Panc1 (cell line): ENCODE measurements at places on chromosomes 3 and 15.

GRCh38 chr15:88574655-88575054 is 28.2 kb upstream of the DET1 start:
- no peak for DNase-seq

- DNase-seq = no peak
These were observed 103.8 kb downstream of the LINGO1 start for GRCh38 chr15:77528968-77529319.

- DNase-seq = no peak
These were observed 2.8 kb upstream of the VILL start for GRCh38 chr3:37987751-37988179.

DNA sequence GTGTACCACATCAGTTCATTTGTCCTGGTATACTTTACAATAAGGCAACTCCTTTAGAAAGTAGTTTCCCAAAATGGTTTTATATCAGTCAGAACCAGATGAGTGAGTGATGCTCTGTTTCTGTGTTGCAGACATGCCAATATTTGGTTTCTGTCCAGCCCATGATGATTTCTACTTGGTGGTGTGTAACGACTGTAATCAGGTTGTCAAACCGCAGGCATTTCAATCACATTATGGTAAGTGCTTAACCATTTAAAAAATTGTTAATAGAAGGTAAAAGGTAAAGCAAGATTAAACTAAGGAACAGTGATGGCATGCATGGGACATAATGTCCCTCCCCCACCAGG is 40.0 kb upstream of the SCAANT1 start:
- DNase-seq = no peak

- DNase-seq = no peak
These were observed 17.9 kb downstream of the NR2F2 start for GRCh38 chr15:96348112-96349027.

GRCh38 chr3:168220556-168220955 is 124.8 kb upstream of the GOLIM4 start:
- DNase-seq = no peak

- DNase-seq = no peak
These were observed 2.7 kb upstream of the ITIH3 start for GRCh38 chr3:52791928-52792327.

DNA sequence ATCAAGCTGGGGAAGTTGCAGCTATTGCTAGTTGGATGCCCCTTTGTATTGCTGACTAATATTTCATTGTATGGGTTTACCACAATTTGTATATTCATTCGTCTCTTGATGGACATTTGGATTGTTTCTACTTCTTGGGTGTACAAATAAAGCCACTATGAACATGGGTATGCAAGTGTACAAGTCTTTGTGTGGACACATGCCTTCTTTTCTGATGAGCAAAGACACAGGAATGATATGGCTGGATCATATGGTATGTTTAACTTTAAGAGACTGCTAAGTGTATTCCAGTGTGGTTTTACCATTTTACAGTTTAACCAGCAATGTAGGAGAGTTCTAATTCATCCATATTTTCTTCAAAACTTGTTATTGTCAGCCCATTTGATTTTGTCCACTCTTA is 32.2 kb downstream of the NECTIN3 start:
- DNase-seq = no peak

GRCh38 chr3:100407977-100408532 is 6.7 kb downstream of the LNP1 start:
- no peak for DNase-seq

GRCh38 chr3:175378348-175378747 is 519.2 kb downstream of the NAALADL2 start:
- DNase-seq = no peak

DNA sequence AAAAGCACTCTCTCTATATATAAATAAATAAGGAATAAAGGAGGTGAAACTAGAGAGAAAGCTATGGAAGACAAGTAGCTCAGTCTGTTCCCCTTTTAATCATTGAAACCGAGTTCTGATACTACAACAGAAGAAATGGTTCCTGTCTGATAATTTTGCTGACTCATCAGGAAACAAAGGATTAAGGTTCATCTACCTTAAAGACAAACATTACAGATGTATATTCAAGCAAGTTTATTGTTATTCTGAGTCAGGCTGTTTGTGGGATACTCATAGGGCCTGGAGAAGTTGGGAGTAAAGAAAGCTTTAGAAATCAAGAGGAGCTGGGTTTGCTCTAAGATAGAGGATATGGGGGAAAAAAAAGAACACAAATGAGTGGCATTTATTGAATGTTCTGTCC is 566.0 kb downstream of the ROBO2 start:
- no peak for DNase-seq
